ENCODE measurements at places on chromosomes 16 and 17.

DNA sequence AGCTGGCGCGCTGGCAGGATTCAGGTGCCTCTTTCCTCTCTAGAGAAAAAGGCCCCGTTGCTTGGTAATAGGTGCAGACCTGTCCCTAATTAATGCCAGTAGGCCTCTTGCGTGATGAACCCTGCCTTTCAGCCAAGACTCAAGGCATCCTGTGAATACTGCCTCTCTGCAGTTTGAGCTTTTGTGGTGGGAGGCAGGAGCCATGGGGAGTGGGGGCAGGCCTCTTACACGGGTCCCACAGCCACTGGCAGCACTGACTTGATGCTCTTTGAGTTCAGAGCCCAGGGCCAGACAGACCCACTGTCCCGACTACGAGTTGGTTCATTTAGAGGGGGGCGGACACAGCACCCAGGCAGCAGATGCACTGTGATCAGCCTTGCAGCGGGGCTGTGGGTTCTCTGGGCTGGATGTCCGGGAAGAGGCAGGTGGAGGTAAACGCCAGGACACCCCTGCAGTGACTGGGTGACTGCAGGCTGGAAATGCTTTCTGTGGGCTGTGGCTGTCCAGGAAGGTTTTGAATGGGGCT is 237.0 kb downstream of the SEC14L1 start:
- DNase-seq: no peak

GRCh38 chr16:10356870-10357842 is 28.7 kb upstream of the ATF7IP2 start:
- no peak for DNase-seq

- DNase-seq: no peak
Measured at GRCh38 chr16:72134507-72134906, 37.4 kb downstream of the PMFBP1 start.

DNA sequence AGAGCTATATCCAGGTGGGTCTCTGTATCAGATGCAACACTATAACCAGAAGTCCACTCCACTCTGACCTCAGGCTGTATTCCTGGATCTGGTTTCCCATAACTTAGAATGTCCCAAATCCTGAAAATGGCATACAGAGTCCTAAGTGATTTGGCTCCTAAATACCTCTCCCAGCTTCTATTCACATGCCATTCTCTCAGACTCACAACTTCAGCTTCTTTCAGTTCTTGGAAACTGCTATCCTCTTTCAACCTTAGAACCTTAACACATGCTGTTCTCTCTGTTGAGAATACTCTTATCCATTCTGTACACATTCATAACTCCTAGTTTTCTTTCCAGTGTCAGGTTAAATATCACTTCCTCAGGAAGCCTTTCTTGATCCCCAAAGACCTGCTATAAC is 132.0 kb downstream of the BRIP1 start:
- no peak for DNase-seq

DNA sequence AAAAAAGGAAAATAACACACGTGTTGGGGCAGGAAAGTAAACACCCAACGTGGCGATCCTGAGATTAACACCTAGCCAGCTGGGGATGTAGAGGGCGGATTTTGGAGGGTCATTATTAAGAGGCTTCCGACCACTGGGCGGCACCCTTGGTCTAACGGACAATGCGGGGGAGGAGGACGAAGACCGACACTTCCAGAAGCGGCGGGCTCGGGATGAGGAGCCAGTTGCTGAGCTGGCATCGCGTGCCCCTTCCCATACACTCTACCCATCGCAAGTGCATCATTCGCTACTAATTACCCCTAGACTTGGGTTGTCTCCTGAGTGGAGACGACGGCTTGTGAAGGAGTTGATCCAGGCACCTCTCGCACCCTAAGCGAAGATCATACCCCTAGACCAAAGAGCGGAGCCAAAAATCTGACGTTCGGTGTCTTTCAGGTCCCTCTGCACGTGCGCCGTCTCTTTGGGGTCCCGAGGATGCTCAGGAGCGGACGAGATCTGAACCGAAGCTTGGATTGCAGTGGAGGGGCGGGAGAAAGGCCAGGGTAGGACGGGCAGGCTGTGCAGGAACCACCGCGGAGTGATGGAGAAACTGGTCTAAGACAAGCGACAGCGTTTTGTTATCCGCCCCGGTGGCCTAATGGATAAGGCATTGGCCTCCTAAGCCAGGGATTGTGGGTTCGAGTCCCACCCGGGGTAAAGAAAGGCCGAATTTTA is 17.6 kb downstream of the ZNF213 start:
- DNase-seq: peak; percentile 77

- no peak for DNase-seq
Measured at GRCh38 chr16:82056550-82056896, 21.5 kb downstream of the HSD17B2 start.

DNA sequence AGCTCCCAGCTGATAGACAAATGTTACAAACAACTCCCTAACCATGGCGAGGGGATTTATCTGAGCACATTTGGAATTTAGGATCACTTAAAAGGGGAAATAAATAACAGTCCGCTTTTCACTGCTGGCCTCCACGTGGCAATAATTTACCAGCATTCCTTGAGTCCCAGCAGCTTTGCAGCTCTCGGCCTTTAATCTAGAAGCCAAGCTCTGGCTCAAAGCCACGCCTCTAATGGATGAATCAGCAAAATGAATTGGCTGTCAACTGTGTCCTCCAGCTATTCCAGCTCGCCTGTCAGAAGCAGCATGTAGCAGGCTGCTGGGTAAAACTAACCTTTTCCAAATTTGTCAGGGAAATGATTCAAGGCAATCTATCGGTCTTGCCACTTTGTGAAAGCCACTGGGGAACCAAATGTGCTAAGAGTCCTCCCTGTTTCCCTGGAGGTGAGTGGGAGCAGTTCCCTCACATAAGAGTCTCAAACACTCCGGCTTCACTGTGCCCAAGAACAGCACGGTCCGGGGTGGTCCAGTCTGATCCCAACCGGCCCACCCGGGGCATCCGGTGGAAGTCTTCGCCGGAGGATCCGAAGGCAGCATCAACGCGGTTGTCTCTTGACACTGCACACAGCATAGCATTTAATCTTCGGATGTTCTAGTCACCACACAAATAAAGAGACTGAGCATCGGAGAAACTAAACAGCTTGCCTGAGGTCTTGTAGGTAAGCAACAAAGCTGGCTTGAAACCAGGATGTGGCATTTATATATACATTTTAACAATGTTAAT is 143.3 kb downstream of the PARN start:
- no peak for DNase-seq

- no peak for DNase-seq
Measured at GRCh38 chr16:86449446-86450095, 60.8 kb upstream of the FOXF1 start.

- no peak for DNase-seq
Measured at GRCh38 chr17:81682565-81683207, 911 bp downstream of the ARL16 start.

DNA sequence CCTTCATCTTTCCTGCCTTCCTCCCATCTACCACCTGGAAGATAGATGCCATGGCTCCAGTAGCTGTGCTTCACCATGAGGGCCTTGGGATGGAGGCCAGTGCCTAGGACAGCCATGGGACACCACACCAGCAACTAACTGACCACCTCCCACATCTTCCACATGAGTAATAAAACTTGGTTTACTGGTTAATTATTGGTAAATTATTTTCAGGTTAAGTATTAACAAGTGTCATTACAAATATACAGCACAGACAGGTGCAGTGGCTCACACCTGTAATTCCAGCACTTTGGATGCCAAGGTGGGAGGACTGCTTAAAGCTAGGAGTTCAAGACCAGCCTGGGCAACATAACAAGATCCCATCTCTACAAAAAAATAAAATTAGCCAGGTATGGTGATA is 14.0 kb downstream of the CDIP1 start:
- DNase-seq: no peak

- no peak for DNase-seq
Measured at GRCh38 chr17:15952048-15952532, 7.2 kb downstream of the ADORA2B start.

DNA sequence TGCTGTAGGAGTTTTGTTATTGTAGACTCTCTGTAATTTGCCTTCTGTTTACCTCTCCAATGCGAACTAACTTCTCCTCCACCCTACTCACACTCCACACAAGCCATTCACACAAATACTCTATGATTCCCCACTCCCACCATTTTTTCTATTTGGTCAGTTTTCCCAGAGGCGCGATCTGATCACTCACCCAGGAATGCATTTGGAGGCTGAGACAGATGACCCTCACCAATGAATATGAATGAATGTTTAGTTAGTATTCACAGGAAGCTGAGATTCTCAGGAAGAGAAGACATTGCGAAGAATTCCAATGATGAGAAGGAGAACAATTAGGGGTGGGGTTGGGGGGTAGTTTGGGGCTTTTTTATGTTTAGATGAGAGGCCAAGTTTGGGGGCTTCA is 10.5 kb upstream of the ANKFN1 start:
- no peak for DNase-seq

All from stimulated activated CD8-positive, alpha-beta memory T cell treated with anti-CD3 and anti-CD28 coated beads, Interleukin-2, amount 100 ng/mL, for 48 hours (primary cell).